NCI-H1105 (cell line): ENCODE measurements at places on chromosomes 1 and 21.

DNA sequence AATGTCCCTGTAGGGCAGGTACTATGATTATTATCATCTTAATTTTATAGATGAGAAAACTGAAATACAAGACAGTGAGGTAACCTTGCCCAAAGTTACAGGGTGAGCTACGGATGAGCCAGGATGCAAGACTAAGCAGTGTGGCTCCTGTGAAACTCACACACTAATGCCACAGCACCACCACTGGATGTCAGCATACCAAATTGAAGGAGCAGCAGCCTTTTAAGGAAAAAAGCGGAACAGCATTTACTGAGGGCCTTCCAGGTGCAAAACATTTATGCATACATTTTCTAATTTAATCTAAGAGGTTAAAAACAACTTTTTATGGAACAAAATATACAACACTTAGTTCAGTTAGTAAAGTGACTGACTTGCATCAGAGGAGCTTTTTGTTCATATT, 41.7 kb downstream of the SEC16B start:
- DNase-seq = no peak

DNA sequence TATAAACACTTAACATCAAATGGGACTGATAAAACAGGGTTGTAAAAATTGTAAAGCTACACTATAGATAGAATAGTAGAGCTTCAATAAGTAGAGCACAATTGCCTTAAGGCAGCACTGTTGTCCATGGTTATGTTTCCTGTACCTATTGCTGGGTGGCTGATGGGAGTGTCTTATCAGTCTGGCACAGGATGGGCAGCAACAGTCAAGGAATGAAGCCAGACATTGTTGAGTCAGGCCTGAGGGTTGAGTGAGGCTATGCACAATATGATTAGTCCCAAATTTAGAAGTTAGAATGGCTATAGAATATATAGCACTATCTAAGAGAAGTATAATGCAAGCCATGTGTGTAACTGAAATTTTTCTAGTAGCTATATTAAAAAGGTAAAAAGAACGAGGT, 25.0 kb upstream of the CD1D start:
- no peak for DNase-seq

GRCh38 chr1:153869486-153869885, 53.3 kb downstream of the GATAD2B start:
- no peak for DNase-seq

DNA sequence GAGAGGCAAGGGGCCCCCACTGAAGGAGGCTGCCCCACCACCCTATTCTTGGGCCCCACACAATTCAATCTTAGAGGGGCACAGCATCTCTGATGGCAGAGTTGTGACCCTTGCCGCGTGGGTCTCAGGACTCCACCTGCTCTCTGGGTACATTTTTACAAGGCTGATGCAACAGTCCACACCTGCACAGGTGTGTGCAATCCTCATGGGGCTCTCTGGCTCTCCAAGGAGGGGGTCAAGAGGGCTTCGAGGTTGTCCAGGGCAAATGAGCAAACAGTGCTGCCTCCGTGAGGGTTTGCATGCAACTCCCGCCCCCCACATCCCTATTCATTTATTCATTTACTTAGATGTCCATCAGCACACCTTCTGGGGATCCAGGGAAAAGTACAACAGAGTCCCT, 81.6 kb upstream of the IFFO2 start:
- no peak for DNase-seq

- no peak for DNase-seq
These were observed 784.5 kb downstream of the USP25 start for GRCh38 chr21:16514316-16514715.

DNA sequence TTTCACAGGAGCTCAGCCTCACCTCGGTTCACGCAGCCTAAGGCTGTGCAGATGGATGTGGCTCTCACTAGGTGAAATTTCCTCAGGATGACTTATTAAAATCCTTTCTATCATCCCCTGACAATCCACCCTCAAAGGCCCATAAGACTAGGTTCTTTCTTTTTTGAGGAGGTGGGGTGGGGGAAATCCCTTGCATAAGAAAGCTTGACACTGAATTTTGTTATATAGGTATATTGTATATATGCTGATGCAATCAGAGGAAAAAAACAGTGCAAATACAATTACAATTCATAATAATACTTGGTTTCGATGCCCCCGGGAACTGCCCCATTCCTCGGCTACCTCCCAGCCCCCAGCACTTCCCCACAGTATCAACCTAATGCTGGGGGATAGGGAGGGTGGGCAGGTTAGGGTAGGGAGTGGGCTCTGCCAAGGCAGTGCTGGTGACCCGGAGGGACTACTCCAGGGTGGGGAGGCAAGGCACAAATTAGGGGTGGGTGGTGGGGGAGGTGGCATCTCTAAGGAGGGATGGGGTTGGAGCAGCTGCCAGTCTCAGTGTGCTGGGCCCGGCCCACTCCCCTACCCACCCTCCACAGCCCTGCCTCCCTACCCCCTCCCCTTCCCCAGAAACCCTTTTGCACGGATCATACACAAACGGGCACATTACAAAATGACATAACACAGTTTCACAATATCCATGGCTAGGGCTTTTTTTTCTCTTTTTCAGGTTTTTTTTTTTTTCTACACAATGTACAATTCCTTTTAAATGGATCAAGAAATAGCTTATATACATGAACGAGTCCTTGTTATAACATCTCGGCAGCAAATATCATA, 30.9 kb downstream of the SLC27A3 start:
- DNase-seq = no peak

DNA sequence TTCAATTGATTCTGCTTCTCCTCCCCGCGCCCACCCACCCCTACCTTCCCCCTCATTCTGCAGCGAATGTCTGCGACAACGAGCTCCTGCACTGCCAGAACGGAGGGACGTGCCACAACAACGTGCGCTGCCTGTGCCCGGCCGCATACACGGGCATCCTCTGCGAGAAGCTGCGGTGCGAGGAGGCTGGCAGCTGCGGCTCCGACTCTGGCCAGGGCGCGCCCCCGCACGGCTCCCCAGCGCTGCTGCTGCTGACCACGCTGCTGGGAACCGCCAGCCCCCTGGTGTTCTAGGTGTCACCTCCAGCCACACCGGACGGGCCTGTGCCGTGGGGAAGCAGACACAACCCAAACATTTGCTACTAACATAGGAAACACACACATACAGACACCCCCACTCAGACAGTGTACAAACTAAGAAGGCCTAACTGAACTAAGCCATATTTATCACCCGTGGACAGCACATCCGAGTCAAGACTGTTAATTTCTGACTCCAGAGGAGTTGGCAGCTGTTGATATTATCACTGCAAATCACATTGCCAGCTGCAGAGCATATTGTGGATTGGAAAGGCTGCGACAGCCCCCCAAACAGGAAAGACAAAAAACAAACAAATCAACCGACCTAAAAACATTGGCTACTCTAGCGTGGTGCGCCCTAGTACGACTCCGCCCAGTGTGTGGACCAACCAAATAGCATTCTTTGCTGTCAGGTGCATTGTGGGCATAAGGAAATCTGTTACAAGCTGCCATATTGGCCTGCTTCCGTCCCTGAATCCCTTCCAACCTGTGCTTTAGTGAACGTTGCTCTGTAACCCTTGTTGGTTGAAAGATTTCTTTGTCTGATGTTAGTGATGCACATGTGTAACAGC, 339.9 kb downstream of the NTNG1 start:
- DNase-seq = no peak

GRCh38 chr1:183841950-183842794, 37.3 kb downstream of the RGL1 start:
- DNase-seq = peak; percentile 7

DNA sequence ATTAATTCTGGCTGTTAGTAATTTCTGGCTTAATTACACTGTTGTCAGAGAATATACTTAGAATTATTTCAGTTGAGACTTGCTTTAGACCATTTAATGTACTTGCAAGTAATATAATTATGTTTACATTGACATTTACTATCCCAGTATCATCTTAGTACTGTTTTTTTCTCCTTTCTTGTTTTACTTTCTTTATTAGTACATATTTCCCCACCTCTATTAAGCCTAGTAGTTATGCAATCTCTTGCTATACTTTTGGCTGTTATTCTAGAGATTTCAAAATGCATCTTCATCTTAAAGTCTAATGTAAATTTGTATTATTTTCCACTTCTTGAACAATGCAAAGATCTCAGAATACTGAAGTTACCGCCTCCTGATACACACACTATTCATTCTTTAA, 24.4 kb downstream of the BRWD1 start:
- no peak for DNase-seq

- DNase-seq = no peak
These were observed 89.4 kb upstream of the VAV3 start for GRCh38 chr1:108054396-108054795.
